ENCODE measurements at places on chromosomes 2 and 18. TPM values are rescaled to one million over a fixed set of nuclear protein-coding genes. Genes with fewer than 3 reads are reported as not detected.
A peak's percentile ranks its signal among the peaks of the same experiment; 100 is the strongest.

DNA sequence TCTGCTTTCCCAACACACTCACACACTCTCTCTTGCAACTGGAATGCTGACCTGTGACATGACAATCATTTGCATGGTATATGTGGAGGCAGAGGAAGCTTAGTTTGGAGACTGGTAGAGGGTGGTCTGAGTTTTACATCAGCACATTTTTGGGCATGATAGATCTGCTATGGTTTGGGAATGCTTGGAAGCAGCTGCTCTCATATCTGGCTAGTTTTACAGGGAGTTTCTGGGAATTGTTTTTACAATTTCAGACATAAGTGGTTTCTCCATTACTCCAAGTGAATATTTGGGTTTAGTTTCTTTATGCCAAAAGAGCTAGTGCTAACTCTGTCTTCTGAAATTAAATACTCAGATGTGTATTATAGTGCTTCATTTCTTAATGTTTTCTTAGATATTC, 977.6 kb downstream of the SUCLG1 start:
- peak; percentile 70 for DNase-seq

GRCh38 chr18:52489396-52490306, 149.7 kb downstream of the DCC start:
- no peak for DNase-seq

Gene ST8SIA3
- total RNA-seq: 0.09 TPM

- peak; percentile 63 for DNase-seq
These were observed 343.6 kb upstream of the SYT4 start for GRCh38 chr18:43620936-43621335.

GRCh38 chr2:168118733-168119514, 128.5 kb downstream of the STK39 start:
- peak; percentile 89 for DNase-seq

- no peak for DNase-seq
These were observed 3.0 kb downstream of the SPATA3 start for GRCh38 chr2:230998882-230999281.

DNA sequence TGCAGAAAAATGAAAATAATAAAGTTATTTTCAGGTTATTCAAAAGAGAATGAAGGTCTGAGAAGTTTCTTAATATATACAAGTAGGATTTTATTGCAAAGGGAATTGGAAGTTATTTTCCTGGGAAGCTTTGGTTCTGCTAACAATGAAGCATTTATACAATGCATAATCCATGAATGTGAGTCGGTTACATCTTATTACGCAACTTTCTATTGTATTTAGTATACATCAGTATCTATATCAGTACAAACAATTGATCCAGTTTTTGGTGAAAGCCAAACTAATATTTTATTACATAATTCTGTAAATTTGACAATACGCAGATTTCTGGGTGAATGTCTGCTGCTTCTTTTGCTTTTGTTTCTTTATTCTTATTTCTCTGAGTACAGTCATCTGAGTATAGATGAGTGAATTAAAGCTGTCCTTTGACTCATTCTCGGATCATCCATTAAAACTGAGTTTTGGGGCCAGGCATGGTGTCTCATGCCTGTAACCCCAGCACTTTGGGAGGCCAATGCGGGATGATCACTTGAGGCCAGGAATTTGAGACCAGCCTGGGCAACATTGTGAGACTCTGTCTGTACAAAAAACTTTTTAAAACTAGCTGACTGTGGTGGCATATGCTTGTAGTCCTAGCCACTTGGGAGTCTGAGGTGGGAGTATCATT, 108.5 kb downstream of the SOCS6 start:
- no peak for DNase-seq

DNA sequence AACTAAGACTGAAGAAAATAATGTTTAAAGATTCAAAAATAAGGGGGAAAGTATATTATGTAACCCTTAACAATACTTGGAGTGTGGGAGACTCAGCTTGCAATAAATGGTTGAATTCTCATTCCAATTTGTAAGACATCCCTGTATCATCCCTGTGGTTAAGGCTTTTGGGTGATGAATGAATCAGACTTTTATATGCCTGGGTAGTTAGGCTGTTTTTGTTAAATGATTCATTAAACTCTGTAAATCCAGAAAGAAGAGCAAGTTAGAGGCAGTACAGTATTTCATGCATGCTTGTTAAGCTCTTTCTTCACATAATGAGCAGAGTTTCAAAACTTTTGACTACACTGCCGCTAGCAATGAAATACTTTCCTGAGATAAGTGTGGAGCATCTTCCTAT, 948.8 kb downstream of the SOCS6 start:
- DNase-seq: no peak

GRCh38 chr2:44596537-44597320, 235.0 kb downstream of the CAMKMT start:
- DNase-seq: no peak

All from muscle of leg (tissue), 16 donors.